GM23338 (cell line): ENCODE measurements at places on chromosomes 1 and 21.
A peak's percentile ranks its signal among the peaks of the same experiment; 100 is the strongest.

- DNase-seq, result peak; percentile 43
Measured at GRCh38 chr21:17925899-17926298, 106.7 kb upstream of the C21orf91 start.

GRCh38 chr1:19439464-19440171, 45.7 kb downstream of the CAPZB start:
- DNase-seq, result peak; percentile 71

DNA sequence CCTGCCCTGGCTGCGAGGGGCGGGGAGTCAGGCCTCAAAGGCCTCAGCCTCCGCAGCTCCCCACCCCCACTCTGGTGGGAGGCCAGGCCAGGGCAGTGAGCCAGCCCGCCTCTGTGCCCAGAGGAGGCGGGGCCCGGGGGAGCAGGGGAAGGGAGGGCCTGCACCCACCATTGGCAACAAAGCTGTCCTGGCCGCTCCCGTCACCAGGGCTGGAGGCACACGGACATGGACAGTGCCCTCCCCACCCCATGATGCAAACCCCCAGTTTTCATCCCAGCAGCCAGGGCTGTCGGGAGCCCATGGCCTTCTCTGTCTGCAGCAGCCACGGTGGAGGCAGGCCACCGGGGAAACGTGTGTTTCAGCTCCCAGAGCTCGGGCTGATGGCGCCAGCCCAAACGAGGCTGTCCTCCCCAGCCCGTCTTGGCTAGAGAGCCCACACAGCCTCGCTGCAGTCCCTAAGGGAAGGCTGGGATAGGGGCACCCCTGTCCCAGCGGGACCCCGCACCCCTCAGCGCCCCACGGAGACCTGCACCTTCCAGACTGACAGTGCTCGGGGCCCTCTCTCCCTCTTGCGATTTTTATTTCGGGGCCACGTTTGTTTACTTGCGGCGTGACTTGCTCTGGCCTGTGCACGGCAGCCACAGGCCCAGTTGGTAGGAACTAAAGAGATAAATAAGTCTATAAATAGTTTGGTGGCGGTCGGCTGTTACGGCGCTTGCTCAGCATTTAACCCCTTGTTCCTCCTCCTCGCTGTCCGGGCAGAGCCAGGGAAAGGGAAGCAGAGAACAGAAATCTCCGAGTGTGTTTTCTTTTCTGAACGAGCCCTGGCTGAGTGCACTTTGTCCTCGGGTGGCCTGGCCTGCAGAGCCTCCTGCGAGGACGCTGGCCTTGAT, 101.8 kb downstream of the PRDM16 start:
- DNase-seq, result no peak

DNA sequence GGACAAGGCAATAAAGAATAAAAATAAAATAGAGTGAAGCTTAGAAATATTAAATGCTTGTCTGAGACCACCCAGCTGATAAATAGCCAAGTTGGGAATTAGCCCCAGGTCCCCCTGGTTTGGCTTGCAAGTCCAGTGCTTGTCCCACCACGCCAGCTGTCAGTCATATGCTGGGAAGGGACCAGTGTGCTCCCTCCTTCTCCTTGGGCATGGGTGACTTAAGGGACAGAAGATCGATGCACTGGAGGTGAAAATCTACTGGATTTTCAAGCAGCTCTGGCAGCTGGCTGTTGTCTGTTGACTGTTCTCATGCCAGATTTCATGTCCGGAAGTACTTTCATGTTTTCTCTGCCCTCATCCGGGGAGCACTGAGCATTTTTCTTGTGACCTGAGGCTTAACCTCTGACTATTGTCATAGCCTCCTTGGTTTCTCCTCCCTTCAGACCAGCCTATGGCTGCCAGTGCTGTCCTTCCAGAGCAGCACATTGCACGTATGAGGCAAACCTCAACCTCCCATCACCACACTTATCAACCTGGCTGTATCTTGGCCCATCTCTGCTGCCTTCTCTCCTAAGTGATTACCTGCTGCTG, 12.4 kb downstream of the LMOD1 start:
- DNase-seq, result no peak

- DNase-seq, result no peak
Measured at GRCh38 chr1:29055160-29055559, 68.5 kb downstream of the TMEM200B start.

DNA sequence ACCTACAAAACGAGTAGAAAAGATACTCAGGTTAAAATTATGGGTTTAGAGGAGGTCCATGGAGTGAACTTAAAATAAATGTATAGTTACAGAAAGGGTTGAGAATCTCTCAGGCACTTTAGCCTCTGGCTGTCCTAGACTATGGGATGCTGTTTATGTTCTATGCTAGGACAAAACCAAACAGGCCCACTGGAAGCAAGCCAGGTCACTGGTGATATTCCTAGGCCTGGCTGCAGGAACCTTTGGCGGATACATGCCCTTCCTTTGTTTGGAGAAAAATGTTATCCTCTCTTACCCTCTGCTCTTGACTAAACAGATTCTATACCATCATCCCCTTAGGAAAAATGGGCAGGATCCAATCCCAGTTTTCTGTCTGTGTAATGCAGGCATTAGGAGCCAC, 90.7 kb upstream of the DUSP10 start:
- no peak for DNase-seq

DNA sequence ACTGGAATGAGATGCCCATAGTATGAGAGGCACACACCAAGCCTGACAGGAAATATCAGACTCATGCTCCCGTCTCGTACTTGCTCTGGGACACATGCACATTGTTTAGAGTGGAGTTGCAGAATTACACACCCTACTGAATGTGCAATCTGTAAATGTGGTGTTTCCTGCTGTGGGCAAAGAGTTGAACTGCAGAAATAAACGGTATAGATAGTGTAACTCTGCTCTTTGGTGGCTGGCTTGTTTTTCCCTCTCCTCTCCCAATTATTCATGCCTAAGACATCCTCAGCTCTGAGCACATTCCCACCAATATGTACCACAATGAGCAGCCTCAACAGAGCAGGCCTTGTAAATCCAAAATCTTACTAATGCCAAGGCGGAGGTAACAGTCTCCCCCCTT, 90.1 kb upstream of the DIRAS3 start:
- no peak for DNase-seq

GRCh38 chr1:43632135-43632670, 17.7 kb upstream of the KDM4A start:
- DNase-seq, result peak; percentile 22

DNA sequence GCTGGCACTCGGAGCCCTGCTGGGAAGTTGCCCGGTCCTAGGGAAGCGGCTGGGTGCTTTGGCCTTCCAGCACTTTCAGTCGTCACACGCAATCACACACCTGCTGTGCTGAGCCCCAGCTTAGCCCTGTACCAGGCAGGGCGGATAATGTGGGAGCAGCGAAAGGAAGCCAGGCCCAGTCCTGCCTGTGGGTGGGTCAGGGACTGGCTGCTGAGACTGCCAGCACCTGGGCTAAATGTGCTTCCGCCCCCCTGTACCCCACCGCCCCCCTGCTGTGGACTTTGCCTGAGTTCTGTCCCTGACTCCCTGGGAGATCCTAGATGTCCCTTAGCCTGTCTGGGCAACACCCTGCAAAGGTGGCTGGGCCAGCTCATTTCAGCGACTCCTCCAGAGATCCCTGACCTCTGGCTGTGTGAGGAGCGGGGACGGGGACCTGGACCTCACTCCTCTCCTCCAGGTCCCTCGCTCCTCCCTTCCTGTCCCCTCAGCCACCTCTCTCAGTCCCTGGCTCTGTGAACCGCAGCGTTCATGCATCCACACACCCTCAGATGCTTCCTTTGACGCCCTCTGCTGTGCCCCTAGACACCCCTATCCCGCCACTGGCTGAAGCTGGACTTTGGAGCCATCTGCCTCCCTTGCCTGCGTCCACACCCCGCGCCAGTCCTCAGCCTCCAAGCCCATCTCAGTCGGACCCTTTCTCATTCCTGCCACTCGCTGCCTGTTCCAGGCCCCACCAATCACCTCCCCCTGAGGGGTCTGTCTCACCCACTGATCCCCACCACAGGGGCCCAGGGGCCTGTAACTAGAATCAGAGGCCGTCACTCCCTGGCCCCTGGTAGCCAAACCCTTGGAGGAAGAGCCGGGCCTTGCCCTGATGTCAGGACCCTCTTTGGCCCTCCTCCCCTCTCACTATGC, 1.4 kb downstream of the MMEL1 start:
- DNase-seq, result no peak

DNA sequence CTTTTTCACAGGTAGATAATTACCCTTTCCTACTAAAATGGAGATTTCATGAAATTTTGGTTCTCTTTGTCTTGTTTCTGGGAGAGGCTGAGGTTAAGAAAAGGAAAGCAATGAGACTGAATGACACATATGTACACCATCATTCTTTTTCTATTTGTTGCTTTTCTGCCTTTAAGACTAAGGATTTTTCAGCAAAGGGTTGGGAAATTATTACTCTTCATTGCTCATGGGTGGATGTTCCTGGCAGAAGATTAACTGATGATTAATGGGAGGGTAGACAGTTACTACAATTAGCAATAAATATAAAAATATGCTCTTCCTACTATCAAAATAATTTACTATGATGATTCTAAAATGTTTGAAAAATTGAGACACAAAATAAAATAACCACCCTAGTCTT, 316.5 kb upstream of the USP24 start:
- DNase-seq, result no peak

- no peak for DNase-seq
Measured at GRCh38 chr1:4699376-4700301, 45.2 kb downstream of the AJAP1 start.

- DNase-seq, result peak; percentile 87
Measured at GRCh38 chr1:27348861-27349783, 7.3 kb downstream of the SYTL1 start.

DNA sequence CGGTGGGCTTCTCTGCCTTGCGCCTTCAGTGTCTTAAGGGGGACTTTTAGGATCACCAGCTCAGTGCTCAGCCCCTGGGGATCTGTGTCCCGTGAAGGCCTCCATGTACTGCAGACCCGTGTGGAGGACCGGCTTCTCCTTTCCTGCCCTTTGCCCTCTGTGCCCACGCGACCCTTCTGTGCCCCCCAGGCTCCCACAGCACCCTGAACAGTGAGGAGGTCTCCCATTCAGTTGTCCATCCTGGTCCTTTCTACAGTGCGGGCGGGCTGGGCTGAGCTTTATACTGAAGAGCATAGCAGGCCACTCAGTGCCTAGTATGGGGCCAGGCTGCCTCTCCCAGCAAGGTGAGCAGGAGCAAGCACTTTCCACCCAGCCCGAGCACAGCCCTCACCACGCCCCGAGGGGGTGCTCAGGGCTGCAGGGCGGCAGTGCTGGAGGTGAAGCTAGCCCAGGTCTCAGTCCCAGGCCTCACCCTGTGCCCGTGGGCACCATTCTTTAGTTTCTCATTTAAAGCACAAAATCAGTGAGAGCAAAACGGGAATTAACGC, 7.6 kb upstream of the TFF1 start:
- DNase-seq, result no peak

- DNase-seq, result no peak
Measured at GRCh38 chr1:226711976-226712741, 26.9 kb downstream of the ITPKB start.

- no peak for DNase-seq
Measured at GRCh38 chr21:40819071-40819900, 27.7 kb downstream of the DSCAM start.

DNA sequence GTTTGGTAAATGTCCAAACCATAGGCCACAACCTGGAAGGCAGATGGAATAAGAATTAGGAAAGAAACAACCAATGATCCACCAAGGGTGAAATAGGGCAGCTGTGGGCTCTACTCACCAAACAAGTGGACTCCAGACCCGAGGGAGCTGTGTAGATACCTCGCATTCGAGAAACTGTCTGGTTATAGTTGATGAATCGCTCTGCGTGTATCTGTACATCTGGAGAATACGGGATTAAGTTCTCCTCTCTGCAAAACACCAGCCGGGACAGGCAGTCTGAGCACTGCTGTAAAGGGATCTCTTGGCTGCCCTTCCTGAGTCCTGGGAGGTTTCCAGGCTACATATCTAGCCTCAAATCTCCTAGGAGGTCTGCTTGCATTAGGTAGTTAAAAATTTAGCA, 9.4 kb upstream of the UBR4 start:
- DNase-seq, result no peak

- DNase-seq, result no peak
Measured at GRCh38 chr1:98962156-98962555, 42.5 kb downstream of the PLPPR5 start.

GRCh38 chr1:70486676-70487458, 75.8 kb downstream of the CTH start:
- DNase-seq, result no peak

DNA sequence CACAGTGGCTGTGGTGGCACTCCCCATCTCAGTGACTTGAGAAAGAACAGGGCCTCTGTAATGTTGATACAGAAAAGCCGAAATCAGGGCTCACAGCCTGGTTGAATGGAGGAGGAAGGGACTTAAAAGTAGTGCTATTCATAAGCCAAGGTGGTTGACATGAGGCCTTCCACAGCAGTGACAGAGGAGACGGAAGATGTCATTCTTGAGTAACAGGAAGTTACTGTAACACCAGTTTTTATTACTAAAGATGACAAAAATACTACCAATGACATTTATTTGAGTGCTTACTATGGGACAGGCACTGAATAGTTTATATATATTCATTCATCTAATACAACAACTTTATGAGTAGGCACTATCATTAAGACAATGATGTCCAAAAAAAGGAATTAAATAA, 52.8 kb upstream of the GNG12 start:
- no peak for DNase-seq

GRCh38 chr1:117001254-117001927, at the start of gene CD101:
Gene CD101, plus strand, starts transcription at chr1:117001760. Its CDS starts 58 bp downstream, at chr1:117001818.
- no peak for DNase-seq

GRCh38 chr1:36464605-36465393, 615 bp upstream of the MRPS15 start:
- peak; percentile 67 for DNase-seq

GRCh38 chr1:216430744-216431143, 7.5 kb upstream of the USH2A start:
- no peak for DNase-seq

DNA sequence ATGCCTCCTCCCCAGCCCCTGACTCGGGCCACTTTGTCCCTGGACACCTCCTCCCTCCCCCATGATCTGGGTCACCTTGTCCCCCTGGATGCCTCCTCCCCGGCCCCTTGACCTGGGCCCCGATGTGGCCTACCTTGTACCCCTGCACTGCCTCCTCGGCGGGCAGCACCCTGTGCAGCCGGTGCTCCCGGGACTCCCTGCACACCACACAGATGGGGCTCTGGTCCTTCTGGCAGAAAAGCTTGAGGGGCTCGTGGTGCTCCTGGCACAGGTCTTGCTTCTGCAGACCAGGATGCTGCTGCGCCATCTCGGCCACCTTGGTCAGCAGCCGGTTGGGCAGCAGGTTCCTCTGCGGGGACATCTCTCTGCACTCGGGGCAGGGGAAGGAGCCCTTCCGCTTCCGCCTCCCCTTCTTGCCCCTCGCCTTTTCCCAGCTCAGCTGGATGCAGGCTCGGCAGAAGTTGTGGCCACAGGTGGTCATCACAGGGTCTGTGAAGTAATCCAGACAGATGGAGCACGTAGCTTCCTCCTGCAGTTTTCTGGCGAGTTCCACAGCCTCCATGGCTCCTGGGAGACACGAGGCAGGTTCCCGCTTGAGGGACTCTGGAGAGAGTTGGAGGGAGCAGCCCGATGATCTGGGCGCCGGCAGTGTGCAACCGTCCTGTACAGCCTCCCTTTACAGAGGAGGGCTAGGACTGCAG, 2.0 kb downstream of the TRIM17 start:
- no peak for DNase-seq

- DNase-seq, result no peak
Measured at GRCh38 chr1:107767156-107767582, 197.8 kb downstream of the VAV3 start.

GRCh38 chr1:32925403-32926162, 24.4 kb upstream of the TMEM54 start:
- peak; percentile 71 for DNase-seq
